IMR-90 (cell line): ENCODE measurements at places on chromosomes 2 and 18. TPM values are rescaled to one million over a fixed set of nuclear protein-coding genes. Genes with fewer than 3 reads are reported as not detected.

The RAB27B gene
- 0.06 and 0.24 TPM in 2 replicates for polyA plus RNA-seq

The FBXO36 gene
- 1.2 and 1.3 TPM in 2 replicates for polyA plus RNA-seq

The KRTCAP3 gene
- 1.1 and 1.5 TPM in 2 replicates for polyA plus RNA-seq

The SERPINB3 gene
- not detected in 2 replicates for polyA plus RNA-seq

The SLC23A3 gene
- 0.43 and 0.65 TPM in 2 replicates for polyA plus RNA-seq

The CXCR1 gene
- not detected in 2 replicates for polyA plus RNA-seq

The FOXD4L1 gene
- polyA plus RNA-seq = not detected in 2 replicates

The XIRP2 gene
- polyA plus RNA-seq = 0.01 and 0.05 TPM in 2 replicates

The DSC2 gene
- not detected in 2 replicates for polyA plus RNA-seq

The MREG gene
- 1.0 and 1.1 TPM in 2 replicates for polyA plus RNA-seq

The GKN2 gene
- polyA plus RNA-seq = not detected in 2 replicates

The COA5 gene
- polyA plus RNA-seq = 10.1 and 14.2 TPM in 2 replicates

The PDIA6 gene
- polyA plus RNA-seq = 317 and 349 TPM in 2 replicates

The LIMS3 gene
- 0.44 and 0.99 TPM in 2 replicates for polyA plus RNA-seq

The SKA1 gene
- 4.8 and 5.8 TPM in 2 replicates for polyA plus RNA-seq

The COL5A2 gene
- 155 and 181 TPM in 2 replicates for polyA plus RNA-seq

The MRO gene
- not detected in 2 replicates for polyA plus RNA-seq

The OTOS gene
- 0.34 TPM in 1 of 2 replicates, not detected in the other for polyA plus RNA-seq

The MC2R gene
- not detected in 2 replicates for polyA plus RNA-seq

The FAP gene
- polyA plus RNA-seq = 74.1 and 95.0 TPM in 2 replicates

The HJURP gene
- 26.5 and 27.1 TPM in 2 replicates for polyA plus RNA-seq

The UGT1A4 gene
- polyA plus RNA-seq = not detected in 2 replicates

The PJVK gene
- polyA plus RNA-seq = 1.9 and 2.4 TPM in 2 replicates

The VIT gene
- polyA plus RNA-seq = 0.07 TPM in 1 of 2 replicates, not detected in the other

The TDRD15 gene
- polyA plus RNA-seq = not detected in 2 replicates

The BOK gene
- polyA plus RNA-seq = 34.4 and 37.4 TPM in 2 replicates

The MAB21L4 gene
- not detected in 2 replicates for polyA plus RNA-seq

The PDE1A gene
- polyA plus RNA-seq = 0.24 and 0.26 TPM in 2 replicates
